ENCODE measurements at places on chromosomes 4 and X.

GRCh38 chr4:147958057-147958456 lies 226.2 kb downstream of the ARHGAP10 start:
- DNase-seq: no peak

DNA sequence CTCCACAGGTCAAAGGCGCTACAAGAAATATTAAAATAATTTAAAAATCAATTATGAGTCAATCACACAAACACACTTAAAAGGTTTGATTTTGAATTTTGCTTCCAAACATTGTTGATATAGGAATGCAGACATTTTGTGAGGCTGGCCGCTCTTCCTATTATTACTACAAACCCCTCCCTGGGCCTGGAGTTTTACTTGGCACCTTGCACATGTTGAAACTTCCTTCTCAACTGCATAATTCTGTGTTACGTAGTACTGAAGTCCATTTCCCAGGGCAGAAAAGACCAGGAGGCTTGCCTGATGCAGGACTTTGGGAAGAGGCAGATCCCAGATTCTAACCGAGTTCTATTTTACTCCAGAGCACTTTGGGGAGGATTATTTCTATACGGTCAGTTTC lies 71.5 kb downstream of the CYTL1 start:
- no peak for DNase-seq

GRCh38 chr4:123362103-123362502 lies 34.5 kb upstream of the SPRY1 start:
- no peak for DNase-seq

DNA sequence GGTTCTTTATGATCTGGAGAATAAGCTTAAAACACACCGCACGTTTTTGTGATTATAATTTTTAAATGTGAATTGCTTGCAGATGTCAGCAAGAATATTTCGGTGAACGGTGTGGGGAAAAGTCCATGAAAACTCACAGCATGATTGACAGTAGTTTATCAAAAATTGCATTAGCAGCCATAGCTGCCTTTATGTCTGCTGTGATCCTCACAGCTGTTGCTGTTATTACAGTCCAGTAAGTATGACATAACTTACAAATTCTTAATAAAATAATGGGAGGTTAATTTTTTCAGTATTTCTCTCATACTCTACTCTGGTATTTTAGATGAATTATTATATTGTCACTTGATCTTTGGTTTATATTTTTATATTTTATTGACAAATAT lies 5.4 kb downstream of the AREG start:
- DNase-seq: no peak

- no peak for DNase-seq
Measured at GRCh38 chr4:95153182-95153581, 395.4 kb downstream of the BMPR1B start.

GRCh38 chr4:56739066-56739777 lies 58.1 kb upstream of the HOPX start:
- DNase-seq: no peak

- DNase-seq: no peak
Measured at GRCh38 chr4:2049381-2049780, 9.7 kb upstream of the NAT8L start.

DNA sequence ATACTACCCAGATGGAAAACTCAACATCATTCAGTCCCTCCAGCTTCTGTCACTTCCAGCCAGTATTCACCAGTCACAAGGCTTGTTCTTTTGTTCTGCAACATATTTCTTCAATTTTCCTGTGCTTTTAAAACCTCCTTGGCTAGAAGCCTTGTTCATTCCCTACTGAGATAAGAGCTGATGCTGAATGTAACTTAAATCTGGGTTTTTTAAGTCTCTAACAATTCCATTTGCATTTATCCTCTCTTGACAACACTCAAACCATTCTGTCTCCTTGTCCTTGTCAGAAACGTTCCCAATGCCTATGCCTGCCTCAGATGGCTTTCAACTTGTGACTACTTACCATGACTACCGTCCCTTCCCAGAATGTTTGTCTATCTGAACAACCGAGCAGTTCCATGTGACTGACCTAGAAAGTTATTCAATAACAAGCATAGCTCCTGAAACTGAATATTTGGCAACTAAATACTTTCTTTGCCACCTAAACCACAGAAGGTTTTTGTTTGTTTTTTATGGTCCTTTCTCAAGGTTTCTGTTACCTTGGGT lies 682.9 kb upstream of the GALNTL6 start:
- no peak for DNase-seq

DNA sequence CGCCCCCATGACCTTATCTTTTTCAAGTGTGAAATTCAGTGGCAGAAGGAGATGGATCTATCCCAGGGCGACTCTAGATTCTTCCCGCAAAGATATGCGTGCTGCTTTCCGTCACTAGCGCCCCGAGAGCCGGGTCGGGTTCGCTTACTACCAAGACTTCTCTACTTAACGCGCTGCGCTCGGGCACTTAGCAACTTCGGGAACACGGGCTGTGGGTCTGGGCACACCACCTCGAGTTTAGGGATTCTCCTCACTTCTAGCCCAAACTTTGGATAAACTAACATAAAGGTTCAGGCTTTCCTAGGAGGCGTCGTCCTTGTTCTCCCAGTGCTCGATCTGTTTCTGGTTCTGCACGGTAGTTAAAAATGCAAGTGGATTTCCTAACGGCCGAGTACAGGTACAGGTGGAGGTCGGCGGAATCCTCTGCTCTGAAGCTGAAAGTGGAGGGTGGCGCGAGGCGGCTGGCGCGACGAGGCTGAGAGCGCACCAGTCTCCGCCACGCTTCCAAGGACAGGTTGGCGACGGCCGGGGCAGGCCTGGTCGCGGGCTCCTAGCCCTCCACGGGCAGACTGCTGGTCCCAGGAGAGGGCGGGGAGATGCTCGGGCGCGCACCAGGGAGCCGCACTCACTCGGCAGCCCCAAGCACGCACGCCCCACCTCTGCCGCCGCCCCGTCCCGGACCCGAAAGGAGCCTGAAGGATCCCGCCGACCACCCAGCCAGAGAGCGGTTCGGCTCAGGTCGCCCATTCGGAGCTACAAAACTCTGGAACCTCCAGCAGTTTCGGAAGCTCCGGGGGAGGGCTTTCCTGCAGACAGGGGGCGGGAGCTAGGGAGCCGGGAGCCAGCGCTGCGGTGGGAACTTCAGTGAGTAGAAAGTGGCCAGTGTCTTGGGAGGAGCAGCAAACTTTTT lies 100.8 kb upstream of the TENM3 start:
- DNase-seq: peak; percentile 73

DNA sequence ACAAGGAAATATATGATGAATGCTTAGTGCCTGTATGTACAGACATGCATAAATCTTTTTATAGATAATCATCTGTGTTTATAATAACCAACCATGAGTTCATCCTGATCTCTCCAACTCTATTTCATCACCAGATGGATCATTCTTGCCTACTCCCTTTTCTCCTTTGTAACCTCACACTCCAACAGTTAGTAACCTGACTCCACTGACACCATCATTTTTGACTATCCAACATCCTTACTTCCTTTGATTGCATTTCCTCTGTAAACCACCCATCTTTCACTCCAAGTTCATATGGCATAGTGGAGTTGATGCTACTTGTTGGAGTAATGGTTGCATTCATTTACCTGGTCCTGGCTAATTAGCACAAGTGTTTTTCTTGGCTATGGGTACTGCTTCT lies 170.6 kb downstream of the ZNF330 start:
- DNase-seq: no peak

GRCh38 chrX:153398275-153398960 lies 2.7 kb downstream of the PNMA6E start:
- no peak for DNase-seq
